ENCODE measurements at places on chromosomes 3 and 15. TPM values are rescaled to one million over a fixed set of nuclear protein-coding genes. Genes with fewer than 3 reads are reported as not detected.

Gene GNAT1
- total RNA-seq: not detected

Gene TTLL13
- not detected for total RNA-seq

Gene TGFBR2
- total RNA-seq: 355 TPM

Gene UACA
- total RNA-seq: 107 TPM

Gene HDC
- total RNA-seq: 8.3 TPM

Gene ACP3
- 5.6 TPM for total RNA-seq

Gene RTP1
- not detected for total RNA-seq

Gene LNP1
- 3.0 TPM for total RNA-seq

Gene ZNF80
- total RNA-seq: not detected

Gene DLL4
- total RNA-seq: 13.0 TPM

Gene KLHL6
- 6.6 TPM for total RNA-seq

Gene SPATA12
- not detected for total RNA-seq

Gene GOLGA8R
- total RNA-seq: 11.9 TPM

Gene MEIS2
- total RNA-seq: 57.2 TPM

Gene MYL3
- total RNA-seq: 1.5 TPM

Gene RPS17
- total RNA-seq: 887 TPM

Gene SYNPR
- total RNA-seq: not detected

Gene NR2E3
- 0.92 TPM for total RNA-seq

Gene FGD5
- 15.4 TPM for total RNA-seq

Gene ANKRD34C
- total RNA-seq: not detected

Gene GABRB3
- total RNA-seq: 0.54 TPM

Gene ACKR2
- 10.0 TPM for total RNA-seq

Gene KLHL40
- not detected for total RNA-seq

Gene CMTM7
- total RNA-seq: 10.3 TPM

Gene CLDN18
- not detected for total RNA-seq

Gene EPHB3
- total RNA-seq: 2.8 TPM

Gene SLC9C1
- total RNA-seq: not detected

Gene ONECUT1
- 0.28 TPM for total RNA-seq

Gene NOX5
- 0.92 TPM for total RNA-seq

Gene GOLGA6B
- total RNA-seq: not detected

Gene WDR93
- total RNA-seq: not detected

Gene RFC4
- 4.7 TPM for total RNA-seq
